Activated CD4-positive, alpha-beta T cell treated with anti-CD3 and anti-CD28 coated beads for 36 hours (primary cell): ENCODE measurements at places on chromosomes 2 and 18.

DNA sequence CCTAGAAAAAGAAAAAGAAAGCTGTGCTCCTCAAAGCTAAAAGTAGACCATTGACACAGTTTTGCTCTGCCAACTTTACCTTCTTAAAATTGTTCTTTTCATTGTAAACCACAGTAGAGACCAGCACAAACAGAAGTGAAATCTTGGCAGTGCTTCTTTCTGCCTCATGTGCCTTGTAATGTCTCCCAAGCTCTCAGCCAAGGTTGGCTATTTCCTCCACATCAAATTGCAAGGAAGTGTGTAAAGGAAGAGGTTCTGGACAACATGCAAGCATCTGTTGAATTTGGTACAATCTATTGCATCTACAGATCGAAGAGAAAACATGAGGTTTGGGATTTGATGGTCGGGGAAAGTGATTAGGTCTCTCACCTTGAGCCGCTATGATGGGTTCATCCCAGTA lies 83.3 kb upstream of the PNPT1 start:
- DNase-seq: no peak

GRCh38 chr2:163877316-163877715 lies 141.5 kb upstream of the FIGN start:
- no peak for DNase-seq

DNA sequence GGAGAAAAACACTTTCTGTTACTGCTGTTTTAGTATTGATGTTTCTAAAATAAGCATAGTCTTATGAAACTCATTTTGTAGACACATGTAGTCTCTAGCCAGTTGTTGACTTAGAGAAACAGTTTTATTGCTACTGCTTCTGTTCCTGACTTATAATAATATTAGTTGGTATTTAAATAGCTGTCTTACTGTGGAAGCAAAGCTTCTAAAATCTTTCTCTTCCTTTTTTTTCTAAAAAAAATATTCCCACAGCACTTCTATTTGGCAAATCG lies 121.8 kb downstream of the MTX2 start:
- DNase-seq: no peak

GRCh38 chr18:5961828-5962150 lies 66.5 kb upstream of the TMEM200C start:
- DNase-seq: no peak

DNA sequence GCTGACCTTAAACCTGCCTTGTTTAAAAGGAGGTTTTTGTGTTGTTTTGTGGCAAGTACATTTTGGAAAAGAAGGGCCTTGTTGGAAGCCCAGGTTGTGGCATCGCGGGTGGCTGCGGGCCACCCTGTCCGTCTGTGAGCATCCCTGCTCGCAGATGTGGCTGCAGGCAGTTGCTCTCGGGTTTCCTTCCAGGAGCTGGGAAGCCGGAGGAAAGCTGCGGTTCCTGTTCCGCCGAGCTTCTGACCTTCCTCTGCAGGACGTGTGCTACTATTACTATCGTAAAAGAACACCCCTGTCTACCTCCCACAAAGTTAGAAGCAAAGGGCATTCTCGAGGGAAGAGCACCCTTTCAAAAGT lies 766 bp downstream of the MFF start:
- DNase-seq: peak; percentile 41

- DNase-seq: no peak
These were observed 143.1 kb upstream of the AQP4 start for GRCh38 chr18:27008575-27008974.

DNA sequence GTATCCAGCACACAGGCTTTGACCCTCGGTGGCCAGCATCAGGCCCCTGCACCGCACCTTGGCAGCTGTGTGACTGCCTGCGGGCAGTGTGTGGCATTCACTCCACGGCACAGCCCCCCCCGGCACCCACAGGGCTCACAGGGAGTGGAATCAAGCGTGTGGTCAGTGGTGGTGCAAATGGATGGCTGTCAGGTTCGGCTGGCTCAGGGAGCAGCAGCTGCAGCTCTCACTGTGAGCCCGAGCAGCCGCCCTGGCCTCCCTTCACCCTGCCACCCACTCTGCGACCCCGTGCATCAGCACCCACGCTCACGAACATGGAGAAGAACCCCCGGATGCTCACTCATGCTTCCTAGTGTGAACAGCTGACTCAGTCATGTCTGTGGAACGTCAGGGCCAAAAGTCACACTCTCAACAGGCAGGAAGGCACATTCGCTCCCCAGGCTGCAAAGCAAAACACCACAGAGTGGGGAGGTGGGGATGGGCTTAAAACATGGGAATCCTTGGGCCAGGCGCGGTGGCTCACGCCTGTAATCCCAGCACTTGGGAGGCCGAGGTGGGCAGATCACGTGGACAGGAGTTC lies 41.5 kb upstream of the GPC1 start:
- peak; percentile 0 for DNase-seq

GRCh38 chr2:139259422-139260051 lies 479.3 kb upstream of the NXPH2 start:
- no peak for DNase-seq

- DNase-seq: peak; percentile 32
These were observed 242.2 kb downstream of the ZNF516 start for GRCh38 chr18:76252880-76253279.

GRCh38 chr2:72893594-72894319 lies 6.5 kb downstream of the SPR start:
- DNase-seq: peak; percentile 72

GRCh38 chr18:36649205-36649604 lies 179.6 kb downstream of the TPGS2 start:
- no peak for DNase-seq

GRCh38 chr18:12013186-12013916 lies 32.0 kb downstream of the IMPA2 start:
- DNase-seq: no peak

DNA sequence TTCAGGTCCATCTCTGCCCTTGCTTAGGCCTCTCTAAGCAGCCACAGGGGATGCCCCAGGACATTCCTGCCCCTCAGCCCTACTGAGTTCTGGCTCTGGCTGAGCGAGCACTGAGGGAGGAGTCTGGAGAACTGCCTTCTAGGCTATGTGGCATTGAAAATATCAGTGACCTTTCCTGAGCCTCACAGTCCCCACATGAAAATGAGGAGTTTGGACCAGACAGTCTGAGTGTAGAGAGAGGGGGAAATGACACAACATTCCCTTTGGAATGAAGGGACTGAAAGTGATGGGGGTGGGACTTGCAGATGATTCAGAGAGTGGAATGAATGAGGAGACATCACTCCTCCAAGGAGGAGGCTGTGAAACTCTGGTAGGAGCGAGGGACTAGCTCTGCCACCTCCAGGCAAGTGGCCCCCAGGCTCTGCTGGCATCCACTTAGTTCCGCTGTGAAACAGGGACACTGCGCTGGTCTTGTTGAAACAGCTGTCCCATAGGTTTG lies 8.0 kb downstream of the TNS1 start:
- DNase-seq: no peak

DNA sequence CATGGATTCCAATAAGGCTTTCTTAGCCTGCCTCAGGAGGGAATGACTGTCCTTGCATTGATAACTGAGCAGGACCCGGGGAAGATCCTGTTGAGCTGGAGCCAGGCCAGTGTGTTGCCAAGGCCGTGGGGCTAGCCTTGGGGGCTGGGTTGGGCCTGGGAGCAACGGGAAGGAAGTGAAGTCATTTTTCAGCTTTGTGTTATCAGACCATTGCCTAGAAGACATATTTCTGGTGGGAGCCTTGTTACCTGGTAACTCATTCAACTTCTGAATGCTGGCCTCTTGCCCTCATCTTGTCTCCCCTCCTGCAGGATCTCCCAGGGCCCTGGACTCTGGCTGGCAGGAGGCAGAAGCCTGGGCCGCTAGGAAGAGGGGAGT lies 92.7 kb upstream of the MGAT5 start:
- no peak for DNase-seq

DNA sequence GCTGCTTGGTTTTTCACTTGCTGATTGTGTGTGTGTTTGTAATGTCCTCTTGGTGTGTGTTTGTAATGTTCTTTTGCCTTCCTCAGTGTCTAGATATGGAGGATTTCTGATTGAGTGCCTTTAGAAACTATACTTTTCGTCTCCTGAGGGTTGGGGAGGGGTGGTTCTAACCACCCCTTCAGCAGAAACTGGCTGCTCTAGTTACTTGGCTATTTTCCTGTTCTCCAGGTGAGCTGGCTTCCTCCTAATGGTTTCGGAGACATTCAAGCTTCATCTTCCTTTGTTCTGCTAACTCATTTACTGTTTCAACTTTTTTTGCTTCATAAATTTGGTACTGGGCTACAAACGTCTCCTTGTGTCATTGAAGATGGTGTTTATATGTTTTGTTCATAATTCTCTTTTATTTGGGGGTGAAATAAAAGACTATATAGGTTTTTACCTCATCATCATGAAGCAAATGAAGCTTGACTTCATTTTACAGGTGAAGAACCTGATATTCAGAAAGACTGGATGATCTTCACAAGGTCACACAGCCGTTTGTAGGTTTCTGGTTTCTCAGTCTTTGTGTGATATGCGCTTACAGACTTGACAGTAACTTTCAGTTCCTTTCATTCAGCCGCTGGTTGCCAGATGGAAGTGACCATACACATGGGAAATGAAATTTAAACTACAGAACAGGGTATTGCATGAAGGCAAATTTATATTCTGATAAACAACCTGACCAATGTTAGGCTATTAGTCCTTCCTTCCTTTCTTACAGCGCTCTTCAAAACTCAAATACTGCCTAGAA lies 238.5 kb downstream of the GALR1 start:
- no peak for DNase-seq

GRCh38 chr2:69952336-69953115 lies 8.9 kb downstream of the ASPRV1 start:
- DNase-seq: no peak

- DNase-seq: no peak
These were observed 12.7 kb upstream of the HNMT start for GRCh38 chr2:137951586-137951985.

DNA sequence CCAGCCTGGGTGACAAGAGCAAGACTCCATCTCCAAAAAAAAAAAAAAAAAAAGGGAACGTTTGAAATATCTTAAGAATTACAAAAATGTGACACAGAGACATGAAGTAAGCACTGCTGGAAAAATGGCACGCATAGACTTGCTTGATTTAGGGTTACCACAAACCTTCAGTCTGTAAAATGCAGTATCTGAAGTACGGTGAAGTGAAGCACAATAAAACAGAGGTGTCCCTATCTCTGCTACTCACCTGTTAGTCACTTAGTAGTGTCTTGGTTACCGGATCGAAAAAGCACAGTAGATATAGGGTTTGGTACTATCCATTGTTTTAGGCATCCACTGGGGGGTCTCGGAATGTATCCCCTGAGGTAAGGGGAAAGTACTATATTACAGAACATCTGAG lies 11.6 kb upstream of the GREB1L start:
- DNase-seq: no peak

DNA sequence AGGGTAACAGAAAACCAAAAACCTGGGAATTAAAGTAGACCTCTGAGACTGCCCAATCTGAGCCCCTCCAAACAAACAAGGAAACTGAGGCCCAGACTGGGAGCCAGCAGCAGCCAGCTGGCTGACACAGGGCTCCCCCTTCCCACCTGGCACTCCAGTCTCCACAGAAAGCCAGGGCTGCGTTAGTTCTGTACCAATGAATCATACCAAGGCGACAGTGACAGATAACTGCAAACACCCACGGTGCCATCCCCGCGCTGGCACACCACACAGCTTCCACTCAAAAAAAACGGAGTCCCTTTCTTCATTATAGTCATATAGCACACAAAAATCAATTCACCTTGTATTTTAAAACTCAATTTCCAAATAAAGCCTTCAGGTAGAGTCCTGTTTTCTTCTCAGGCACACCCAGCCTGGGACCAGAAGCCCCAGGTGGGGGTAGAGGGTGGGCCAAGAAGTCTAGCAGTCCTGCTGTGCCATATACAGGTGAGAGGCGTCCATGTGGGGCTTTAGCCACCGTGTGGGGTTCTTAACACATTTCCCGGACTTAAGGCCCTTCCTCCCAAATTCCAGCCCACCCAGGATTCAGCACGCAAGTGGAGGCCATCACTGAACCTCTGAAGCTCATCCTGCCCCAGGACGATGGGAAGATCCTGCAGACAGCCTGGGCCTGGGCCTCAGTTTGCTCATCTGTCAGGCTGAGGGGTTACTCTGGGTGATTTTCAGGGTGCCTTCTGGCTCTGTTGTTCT lies 1.2 kb downstream of the PER2 start:
- DNase-seq: peak; percentile 75

- DNase-seq: no peak
These were observed 31.5 kb downstream of the ZNF519 start for GRCh38 chr18:14100503-14101286.

DNA sequence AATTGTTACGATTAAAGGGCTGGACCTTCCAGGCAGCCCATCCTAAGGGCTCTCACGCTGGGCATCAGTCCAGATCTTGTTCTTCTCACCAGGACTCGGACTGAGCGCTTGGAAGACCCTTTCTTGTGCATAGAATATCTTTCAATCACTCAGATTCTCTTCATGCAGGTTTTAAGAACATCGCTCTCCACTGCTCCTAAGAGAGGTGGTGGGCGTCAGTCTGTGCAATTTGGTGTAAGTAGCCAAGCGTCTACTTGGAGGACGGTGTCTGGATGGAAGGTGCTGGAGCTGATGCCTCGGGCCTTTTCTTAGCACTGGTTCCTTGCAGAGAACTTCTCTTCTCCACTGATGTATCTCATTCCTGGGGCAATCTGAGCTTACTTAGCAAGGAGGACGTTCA lies 68.7 kb downstream of the ASB1 start:
- no peak for DNase-seq

DNA sequence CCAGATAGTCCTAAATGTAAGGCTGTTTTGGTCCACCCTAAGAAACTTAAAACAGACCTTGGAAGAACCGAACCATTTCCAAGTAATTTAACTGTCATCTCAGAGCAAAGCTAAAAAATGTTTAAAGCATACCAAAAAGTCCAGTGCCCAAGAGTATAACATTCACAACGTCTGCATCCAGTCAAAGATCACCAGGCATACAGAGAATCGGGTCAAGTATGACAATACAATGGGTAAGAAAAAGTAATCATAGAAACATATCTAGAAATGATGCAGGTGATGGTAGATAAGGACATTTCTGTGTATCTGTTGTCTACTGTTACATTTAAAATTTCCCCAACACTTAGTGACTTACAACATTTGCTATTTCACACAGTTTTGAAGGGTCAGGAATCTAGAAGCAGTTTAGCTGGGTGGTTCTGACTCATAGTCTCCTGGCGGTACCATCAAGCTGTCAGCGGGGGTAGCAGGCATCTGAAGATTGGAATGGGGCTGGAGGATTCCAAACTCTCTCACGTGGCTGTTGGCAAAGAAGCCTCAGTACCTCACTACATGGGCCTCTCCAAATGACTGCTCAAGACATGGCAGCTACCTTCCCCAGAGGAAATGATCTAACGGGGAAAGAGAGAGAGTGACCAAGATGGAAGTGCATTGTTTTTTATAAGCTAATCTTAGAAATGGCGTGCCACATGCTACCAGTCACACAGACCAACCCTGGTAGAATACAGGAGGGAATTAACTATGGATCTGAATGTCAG lies 36.6 kb upstream of the DYNC2LI1 start:
- DNase-seq: no peak

GRCh38 chr18:69088973-69089372 lies 291.1 kb downstream of the CCDC102B start:
- DNase-seq: no peak

GRCh38 chr2:207330912-207331311 lies 165.2 kb upstream of the KLF7 start:
- DNase-seq: peak; percentile 86

- peak; percentile 61 for DNase-seq
These were observed 14.1 kb downstream of the KLF11 start for GRCh38 chr2:10057231-10058107.

- no peak for DNase-seq
These were observed 323.6 kb downstream of the GBX2 start for GRCh38 chr2:235844561-235844960.
